Vagina (tissue), 2 donors: ENCODE measurements at places on chromosomes 12 and 14.
A peak's percentile ranks its signal among the peaks of the same experiment; 100 is the strongest.

DNA sequence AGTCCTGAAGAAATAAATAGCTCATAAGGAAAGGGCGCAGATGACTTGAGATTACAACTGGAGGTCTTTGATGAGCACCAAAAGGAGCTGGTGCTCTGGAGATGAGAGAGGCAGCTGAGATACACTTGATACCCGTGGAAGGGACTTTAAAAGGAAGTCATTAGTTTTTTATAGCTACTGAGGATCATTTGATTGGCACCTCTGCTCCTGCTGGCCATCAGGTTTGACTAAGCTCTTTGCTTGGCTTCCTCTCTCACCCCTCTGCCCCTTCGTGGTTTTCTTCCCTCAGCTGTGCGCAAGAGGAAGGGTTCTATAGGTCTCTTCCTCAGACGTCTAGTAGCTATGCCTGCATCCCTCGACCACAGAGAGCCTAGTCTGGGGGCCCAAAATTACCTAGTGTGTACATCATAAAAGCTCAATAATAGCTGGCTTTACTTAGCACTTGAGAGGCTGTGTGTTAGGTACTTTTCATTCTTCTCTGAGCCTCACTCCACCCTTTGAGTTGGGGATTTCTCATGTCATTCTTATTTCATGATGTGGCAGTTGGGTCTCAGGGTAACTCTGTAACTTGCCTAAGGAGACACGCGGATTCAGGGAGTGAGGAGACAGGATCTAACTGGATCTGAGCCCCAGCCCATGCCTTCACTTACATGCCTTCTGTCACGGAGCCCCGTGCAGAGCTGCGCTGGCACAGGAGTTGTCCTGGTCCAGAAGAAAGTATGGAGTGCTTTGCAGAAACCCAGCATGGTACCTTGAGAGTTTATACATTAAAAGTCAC, 68.4 kb upstream of the ASPG start:
- DNase-seq: no peak

GRCh38 chr14:55662752-55663151, 82.7 kb downstream of the KTN1 start:
- no peak for DNase-seq

DNA sequence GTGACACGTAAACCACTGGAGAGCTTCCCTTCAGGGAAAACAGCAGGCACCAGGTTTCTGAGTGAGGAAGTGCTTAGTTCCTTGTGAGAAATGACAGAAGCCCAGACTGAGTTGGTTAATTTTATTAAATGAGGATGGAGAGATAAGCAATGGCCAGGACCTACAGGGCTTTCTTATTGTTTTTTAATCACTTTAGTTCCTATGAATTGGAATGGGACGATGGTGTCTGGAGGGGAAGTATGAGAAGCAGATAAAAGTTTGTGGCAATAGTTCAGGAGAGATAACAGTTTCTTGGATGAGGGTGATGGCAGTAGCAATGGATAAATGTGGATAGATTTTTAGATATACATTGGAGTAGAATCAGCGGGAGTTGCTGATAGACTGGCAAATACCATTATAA, 86.5 kb upstream of the PTPRR start:
- DNase-seq: no peak

GRCh38 chr14:49612671-49613070, 7.8 kb downstream of the RPL36AL start:
- no peak for DNase-seq

- DNase-seq: no peak
Observed at GRCh38 chr14:44113769-44114730, 393.0 kb downstream of the FSCB start.

- no peak for DNase-seq
Observed at GRCh38 chr12:57388425-57388824, 42.4 kb downstream of the R3HDM2 start.

GRCh38 chr14:101980700-101981099, 16.3 kb downstream of the DYNC1H1 start:
- no peak for DNase-seq

DNA sequence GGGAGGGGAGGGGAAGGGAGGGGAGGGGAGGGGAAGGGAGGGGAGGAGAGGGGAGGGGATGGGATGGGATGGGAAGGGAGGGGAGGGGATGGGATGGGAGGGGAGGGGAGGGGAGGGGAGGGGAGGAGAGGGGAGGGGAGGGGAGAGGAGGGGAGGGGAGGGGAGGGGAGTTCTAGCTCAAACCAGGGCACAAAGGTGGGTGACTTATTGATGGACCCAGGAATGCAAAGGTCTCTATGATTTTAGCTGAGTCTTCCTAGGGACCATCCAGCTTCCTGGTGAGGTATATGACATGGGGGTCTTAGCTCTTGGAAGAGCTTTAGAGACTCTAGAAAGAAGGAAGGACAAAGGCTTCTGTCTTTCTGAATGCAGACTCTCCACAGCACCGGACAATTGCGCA, 42.3 kb downstream of the ANO2 start:
- peak; percentile 6 for DNase-seq

DNA sequence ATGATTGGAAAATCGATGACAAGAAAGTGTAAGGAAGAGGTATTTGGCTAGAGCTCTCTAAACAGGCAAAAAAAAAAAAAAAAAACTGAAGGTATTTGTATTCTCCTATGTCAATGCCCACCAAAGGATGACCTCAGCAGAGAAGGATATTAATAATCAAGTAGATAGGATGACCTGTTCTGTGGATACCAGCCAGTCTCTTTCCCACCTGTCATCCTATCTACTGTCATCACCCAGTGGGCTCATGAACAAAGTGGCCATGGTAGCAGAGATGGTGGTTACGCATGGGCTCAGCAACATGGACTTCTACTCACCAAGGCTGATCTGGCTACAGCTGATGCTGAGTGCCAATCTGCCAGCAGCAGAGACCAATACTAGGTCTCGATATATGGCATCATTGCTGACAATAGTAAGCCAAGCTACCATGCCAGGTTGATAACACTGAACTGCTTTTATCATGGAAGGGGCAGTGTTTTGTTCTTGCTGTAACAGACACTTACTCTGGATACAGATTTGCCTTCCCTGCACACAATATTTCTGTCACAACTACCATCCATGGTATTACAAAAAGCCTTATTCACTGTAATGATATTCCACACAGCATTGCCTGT, 43.5 kb downstream of the RPS6KA5 start:
- no peak for DNase-seq

DNA sequence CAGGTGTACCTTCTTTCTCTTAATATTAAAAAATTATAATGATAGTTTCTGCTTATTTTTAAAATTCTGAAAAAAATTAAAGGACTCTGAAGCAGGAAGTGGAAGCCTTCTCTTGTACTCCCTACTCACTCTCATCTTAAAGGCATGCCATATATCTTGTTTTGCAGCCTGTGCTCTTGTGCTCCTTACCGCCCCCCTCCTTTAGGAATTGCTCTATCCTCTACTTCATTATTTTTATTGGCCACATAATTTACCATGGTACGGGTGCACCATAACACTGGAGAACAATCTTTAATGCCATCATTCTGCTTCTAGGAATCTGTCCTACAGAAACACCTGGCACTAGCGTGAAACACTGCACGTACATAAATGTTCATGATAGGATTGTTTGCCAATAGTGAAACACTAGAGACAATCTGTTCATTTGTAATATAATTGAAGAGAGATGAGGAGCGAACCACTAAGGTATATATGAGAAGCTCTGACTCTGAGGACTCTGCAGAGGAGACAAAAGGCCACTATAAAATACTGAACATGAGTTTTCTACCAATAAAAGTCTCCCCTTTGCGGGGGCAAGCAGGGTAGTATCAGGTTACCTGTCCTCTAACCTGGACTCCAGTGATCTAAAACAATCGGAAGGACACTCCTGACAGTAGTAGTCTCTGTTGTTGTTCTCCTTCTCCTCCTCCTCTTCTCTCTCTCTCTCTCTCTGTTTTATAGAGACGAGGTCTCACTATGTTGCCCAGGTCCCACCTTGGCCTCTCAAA, 6.3 kb upstream of the NYNRIN start:
- DNase-seq: no peak

- no peak for DNase-seq
Observed at GRCh38 chr14:106207316-106207715, 680.9 kb downstream of the TMEM121 start.

GRCh38 chr12:116442946-116443345, 116.2 kb upstream of the MAP1LC3B2 start:
- no peak for DNase-seq

- DNase-seq: no peak
Observed at GRCh38 chr12:65330331-65330730, 51.8 kb downstream of the MSRB3 start.

DNA sequence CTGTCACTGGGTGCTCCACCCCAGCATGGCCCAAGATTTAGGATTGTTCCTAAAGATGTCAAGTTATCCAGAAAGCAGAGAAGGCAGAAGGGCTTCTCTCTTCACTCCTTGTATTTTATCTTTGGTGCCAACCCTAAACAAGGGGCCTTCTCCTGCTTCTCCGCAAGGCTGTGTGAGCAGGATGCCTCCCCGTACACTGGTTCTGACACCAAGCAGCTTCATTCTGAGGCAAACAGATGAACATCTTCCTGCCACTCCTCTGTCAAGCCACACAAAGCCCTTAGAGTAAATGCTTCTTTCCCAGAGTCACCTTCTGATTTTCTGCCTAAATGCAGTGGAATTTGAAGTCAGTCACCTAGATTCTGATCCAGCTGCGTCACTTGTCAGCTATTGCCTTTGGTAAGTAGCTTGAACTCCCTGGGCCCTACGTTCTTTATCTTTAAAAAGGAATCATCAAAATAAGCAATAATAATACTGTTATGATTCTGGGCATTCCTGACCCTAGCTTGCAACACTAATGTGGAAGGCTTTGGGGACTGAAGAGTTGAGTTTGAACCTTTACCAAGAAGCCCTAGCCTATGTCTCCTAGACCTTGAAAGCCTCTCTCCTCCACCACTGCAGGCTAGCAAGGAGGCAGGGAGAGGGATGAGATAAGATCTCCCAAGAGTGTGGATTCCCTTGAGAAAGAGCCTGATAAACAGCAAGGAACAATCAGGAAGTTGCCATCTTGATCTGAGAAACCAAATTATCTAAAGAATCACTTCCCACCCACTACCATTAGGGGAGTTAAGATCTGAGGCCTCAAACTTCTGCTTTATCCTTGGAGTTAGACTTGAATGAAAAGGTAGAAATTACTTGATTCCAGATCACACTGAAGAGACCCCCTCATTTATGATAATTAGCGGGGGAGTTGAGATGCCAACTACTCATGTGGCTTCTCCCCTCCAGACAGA, 5.7 kb downstream of the KRT73 start:
- DNase-seq: peak; percentile 46

DNA sequence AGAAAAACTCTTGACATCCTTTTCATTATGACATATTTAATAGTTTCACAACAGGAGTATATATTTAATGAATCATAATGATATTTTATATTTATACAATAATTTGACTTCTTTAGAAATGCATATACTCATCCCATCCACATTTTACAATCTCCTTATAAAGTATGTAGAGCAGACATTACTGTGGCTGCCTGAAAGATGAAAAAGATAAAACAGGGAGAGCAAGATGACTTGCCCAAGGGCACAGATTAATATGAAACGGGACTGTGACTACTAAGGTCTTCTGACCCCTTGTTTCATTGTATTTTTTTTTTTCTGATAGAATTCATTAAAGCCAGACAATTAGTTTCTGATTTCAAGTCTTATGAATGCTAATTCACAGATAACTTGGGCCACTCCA, 293.6 kb downstream of the SOX5 start:
- DNase-seq: no peak

DNA sequence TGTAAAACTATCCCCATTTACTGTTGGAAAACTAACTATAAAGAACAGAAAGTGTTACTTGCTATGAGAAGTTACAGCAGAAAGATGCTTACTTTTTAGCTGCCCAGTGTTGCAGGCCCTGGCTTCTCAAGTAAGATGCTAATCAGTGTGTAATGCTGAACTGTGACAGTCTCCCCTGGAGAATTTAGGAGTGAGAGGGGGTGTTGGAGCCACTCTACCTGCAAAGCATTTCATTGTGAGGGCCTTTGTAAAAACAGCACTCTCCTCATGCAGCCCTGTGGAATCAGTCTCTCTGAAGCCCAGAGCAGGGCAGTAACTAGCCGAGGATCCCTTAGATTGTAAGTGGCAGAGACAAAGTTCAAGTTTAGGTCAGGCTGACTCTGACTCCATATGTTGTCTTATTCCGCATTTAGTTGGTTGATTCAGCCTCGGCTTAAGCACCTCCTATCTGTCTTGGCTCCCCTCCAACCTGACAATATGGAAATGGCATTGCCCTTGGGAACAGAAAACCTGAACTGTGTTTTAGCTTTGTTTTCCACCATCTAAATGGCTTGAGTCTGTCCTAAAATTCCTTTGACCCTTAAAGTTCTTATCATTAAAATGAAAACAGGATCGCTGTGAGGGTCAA, 141.3 kb downstream of the PRKCH start:
- no peak for DNase-seq

DNA sequence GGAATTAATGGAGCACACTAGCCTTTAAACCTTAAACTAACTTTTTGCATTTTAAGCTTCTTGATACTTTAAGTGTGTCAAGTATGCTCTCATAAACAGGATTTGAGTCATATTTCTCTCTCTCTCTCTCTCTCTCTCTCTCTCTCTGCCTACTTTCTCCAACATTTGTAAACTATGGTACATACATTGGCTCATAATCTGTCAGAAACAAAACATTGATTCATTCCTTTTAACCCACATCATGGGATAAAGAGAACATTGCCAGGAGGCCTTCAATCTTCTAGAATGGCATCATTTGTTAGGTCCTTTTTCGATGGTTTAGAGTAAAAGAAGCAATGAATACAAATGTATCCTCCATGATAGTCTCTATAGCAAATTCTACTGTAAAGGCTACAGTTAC, 81.6 kb upstream of the RERGL start:
- DNase-seq: no peak

GRCh38 chr12:52146822-52147366, 44.9 kb downstream of the KRT80 start:
- DNase-seq: no peak

- DNase-seq: no peak
Observed at GRCh38 chr12:51405801-51406207, 14.6 kb upstream of the GALNT6 start.

DNA sequence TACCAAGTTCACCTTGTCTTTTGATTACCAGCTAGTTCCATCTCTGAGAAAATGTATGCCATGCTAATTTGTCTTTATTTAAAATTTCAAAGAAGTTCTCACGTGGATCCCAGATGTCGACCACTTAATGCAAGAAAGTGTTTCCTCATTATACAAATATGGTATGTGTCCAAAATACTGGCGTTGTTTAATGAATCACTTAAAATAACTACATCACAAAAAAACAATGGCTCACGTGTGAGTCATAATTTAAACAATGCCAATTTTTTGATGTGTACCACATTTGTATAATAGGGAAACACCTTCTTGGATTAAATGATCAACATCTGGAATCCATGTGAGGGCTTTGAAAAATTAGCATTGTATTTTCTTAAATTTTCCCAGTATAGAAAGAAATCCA, 40.8 kb downstream of the DBX2 start:
- no peak for DNase-seq

- no peak for DNase-seq
Observed at GRCh38 chr12:121224591-121224990, 14.7 kb downstream of the P2RX4 start.
